Substantia nigra (tissue), 51 donors: ENCODE measurements at places on chromosomes 3 and 15.

DNA sequence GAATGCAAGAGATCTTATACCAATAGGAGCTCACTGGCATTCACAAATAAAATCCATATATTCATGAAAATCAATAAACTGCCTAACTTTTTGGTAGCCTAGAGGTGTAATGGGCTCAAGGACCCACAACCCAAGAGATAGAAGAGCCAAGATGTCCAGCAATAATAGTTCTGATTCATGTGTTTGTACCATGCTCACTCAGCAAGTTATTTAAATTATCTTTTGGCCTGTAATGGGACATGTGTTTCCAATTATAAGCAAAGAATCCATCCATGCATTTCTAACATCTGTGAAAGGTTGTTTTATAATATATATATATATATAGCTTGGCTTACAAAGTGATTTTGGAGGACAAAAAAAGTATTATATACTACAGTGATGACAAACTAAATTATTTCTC is 29.7 kb upstream of the SHC4 start:
- no peak for DNase-seq

DNA sequence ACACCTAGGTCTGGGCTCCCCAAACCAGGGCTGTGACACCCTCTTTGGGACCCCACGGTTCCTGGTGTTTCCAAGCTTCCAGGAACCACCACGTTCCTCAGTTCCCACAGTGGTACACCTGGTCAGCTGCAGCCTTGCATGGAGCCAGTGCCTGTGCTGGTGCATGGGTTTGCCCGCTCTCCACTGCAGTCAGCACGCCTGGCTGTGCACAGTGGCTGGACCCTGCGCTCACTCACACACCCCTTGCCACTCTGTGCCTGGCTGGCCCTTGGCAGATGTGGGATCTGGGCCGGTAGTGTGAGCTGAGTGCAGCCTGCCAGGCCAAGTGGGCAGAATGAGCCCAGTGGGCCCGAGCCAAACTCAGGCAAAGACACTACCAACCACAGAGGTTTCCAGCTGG is 48.8 kb downstream of the TCAIM start:
- no peak for DNase-seq

DNA sequence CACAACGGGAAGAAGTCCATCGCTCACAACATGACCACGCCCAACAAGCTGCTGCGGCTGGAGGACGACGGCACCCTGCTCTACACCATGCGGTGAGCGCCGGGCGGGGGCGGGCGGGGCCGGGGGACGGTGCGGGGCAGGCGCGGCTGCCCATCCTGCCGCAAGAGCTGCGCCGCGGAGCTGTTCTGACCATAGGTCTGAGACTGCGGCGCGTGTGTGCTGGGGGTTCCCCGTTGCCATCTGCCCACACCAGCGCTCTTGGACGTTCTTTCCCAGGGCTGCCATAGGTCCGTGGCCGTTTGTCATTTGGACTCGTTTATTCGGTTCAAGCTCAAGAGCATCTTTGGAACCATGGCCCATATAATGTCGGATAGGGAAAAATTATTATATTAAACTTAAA is 16.6 kb downstream of the GABRA5 start:
- DNase-seq: no peak

DNA sequence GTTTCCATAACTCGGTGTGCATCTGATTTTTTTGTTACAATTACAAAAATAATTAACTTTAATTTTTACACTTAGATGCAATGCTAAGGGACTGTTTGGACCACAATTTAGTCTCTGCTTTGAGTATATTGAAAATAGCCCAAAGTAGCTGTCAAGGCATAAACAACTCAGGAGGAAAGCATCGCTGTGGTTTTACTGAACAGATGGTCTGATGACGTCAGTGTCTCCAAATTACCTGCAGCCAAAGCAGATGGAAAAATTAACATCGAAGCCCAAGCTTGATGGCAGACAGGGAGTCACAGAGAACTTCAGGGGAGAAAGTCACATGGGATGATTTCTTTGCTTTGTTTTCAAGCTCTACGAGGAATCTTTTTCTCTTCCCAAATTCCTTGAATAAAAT is 83.1 kb upstream of the PLCL2 start:
- no peak for DNase-seq

DNA sequence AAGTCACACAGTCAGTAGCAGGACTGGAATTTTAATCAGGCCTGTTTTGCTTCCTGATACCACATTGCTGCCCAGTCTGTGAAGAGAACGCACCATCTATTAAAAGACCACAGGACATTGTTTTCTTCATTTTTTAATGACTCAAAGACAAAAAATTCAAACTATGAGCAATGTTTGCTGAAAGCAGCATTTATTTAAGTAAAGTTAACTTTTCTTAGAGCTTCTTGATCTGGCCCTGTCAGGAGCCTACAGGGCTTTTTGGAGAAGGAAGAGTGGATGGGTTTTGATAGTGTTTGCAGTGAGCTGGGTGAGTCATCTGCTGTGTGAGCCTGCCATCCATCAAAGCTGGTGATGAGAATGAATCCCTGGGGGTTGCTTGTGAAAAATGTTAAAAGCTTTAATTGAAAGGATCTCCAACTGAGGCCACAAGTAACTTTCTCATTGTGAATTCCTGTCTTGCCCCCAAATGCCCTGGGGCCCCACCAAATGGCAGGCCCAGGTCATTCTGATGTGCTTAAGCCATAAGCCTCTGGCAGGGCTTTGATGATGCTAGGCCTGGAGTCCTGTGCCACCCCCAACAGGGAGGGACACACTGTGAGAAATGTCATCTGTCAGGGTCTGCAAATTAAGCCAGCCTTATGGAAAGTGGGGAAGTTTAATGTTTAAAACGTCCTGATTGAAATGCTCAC is 136.2 kb upstream of the PFN2 start:
- DNase-seq: no peak

- no peak for DNase-seq
Measured at GRCh38 chr3:12615266-12615665, 48.7 kb downstream of the RAF1 start.

DNA sequence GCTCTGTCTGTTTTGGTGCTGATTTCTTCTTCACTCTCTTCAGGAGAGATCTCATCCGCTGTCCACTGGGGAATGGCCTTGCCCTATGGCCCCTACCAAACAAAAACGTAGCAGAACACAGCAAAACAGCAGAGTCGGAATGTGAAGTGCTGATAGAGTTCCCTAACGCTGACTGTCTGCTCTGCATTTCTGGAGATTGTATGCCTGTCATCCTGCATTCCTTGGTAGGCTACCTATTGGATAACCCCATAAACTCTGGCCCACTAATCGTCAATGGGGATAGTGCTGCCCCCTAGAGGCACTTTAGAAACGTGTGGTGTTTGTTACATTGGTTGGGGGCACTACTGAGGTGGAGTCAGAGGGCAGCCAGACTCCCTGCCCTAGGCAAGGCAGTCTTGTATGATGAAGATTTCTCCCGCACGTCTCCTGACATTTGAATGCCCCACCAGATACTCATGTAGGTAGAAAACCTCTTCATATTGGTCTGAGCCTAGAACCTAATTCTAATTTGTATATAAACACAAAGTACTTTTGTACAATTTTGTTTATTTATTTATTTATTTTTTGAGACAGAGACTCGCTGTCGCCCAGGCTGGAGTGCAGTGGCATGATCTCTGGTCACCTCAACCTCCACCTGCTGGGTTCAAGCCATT is 15.6 kb upstream of the MAGEF1 start:
- no peak for DNase-seq

- DNase-seq: no peak
Measured at GRCh38 chr3:121362035-121362734, 183.6 kb downstream of the POLQ start.
